Activated T-helper 9 cell treated with anti-CD3 and anti-CD28 coated beads, Interleukin-2, amount 50 U/mL, for 16 hours (primary cell): ENCODE measurements at places on chromosomes 1 and 21.
A peak's percentile ranks its signal among the peaks of the same experiment; 100 is the strongest.

- no peak for DNase-seq
These were observed 337.4 kb downstream of the SRGAP2C start for GRCh38 chr1:121522061-121522759.

- DNase-seq: peak; percentile 47
These were observed 38.8 kb downstream of the HLCS start for GRCh38 chr21:36927719-36928117.

GRCh38 chr21:44910229-44911067 is 10.3 kb downstream of the ITGB2 start:
- DNase-seq: no peak

GRCh38 chr1:21607549-21608529 is 61.3 kb downstream of the RAP1GAP start:
- peak; percentile 15 for DNase-seq

GRCh38 chr1:93739472-93739871 is 57.8 kb upstream of the BCAR3 start:
- no peak for DNase-seq

- no peak for DNase-seq
These were observed 53.6 kb downstream of the CHODL start for GRCh38 chr21:18298228-18298627.

DNA sequence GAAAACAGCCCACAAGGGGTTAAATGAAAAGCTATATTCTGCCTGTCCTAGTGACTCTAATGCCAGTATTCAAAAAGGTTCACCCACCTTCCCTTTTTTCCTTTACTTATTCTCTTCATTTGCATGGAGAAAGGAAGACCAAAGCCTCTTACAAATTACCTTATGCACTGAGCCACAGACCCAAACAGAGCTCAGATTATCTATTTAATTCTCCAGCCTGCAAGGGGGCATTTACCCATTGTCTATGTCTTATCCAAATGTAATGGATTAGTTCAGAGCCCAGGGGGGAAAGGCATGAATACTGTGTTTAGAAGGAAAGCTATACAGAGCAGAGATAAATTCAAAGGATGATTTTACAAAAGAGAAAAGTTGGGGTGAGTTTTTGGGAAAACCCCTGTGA is 388.5 kb downstream of the OMA1 start:
- DNase-seq: no peak
